CD4-positive, alpha-beta T cell treated with Interleukin-1 beta for 1 hour (primary cell): ENCODE measurements at places on chromosomes 4 and X.
A peak's percentile ranks its signal among the peaks of the same experiment; 100 is the strongest.

- no peak for DNase-seq
Observed at GRCh38 chr4:175703956-175704600, 108.0 kb downstream of the GPM6A start.

DNA sequence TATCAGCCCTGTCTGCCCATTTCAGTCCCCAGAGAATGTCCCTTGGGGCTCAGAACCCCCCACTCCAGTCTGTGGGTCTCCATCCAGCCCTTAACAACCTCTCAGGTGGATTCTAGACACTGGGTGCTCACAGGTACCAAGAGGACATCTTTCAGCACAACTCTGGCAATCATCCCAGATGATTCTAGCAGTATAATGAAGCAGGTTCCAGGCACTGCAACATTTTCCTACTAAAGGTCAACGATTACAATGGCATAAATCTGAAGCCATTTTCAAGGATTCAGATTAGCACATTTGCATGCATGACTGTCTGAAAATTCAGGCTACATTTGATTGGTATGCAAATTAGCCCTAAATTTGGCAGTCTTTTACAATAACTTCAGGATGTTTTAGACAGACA, 10.0 kb downstream of the SLC2A9 start:
- no peak for DNase-seq

GRCh38 chrX:96611619-96612362, 72.9 kb upstream of the DIAPH2 start:
- no peak for DNase-seq

DNA sequence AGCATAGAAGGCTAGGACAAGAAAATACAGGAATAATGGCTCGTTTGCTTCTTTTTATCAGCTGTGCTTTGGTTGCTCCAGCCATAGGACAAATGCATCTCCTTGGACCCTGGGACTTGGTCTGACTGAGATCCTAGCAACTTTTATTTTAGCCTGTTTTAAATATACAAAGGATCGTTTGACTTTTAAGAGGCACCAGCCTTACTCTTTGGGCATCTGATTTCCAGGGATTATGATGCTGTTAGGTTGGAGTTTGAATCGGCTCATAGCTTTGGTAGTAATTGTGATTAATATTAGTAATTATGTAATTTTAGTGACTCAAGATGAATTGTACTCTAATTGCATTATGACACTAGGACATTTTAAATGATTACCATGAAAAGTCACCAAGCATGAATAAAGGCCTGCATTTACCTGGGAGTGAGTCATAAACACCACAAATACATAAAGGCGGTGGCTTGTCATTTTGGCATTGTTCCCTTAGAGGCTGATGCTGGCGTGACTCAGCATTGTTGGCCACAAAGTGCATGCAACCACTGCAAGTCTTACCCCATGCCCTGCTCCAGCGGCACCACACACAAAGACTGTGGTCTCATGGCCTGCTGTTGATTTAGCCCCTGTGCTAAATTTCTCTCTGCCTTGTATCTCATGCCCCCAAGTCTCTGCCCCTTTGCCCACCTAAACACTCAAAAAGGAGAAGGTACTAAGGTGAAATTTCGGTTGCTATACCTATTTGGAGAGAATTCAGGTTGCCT, 12.4 kb downstream of the GPAT3 start:
- peak; percentile 31 for DNase-seq

GRCh38 chr4:185597532-185598188, 62.4 kb upstream of the PDLIM3 start:
- DNase-seq: peak; percentile 65

- DNase-seq: no peak
Observed at GRCh38 chr4:153758136-153758535, 1.7 kb downstream of the RNF175 start.

GRCh38 chr4:32789026-32789608, 2068.9 kb downstream of the PCDH7 start:
- no peak for DNase-seq

DNA sequence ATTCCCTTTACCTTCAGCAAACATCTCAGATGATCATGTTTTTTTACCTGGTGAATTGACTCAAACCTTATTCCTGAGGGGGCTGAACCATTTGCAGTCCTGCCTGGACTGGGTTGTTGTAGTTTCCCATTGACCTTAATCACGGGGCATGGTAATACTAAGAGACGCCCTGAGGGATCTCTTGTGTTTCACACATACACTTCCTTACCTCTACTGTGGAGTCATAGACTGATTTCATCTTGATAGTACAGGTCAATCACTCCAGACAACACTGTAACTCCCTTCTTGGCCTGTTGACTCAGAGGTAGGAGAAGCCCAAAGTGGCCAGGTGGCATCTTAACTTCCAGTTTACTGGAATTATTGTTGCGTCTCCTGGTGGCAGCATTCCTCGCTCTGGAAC, 1064.0 kb upstream of the PCDH10 start:
- DNase-seq: no peak

DNA sequence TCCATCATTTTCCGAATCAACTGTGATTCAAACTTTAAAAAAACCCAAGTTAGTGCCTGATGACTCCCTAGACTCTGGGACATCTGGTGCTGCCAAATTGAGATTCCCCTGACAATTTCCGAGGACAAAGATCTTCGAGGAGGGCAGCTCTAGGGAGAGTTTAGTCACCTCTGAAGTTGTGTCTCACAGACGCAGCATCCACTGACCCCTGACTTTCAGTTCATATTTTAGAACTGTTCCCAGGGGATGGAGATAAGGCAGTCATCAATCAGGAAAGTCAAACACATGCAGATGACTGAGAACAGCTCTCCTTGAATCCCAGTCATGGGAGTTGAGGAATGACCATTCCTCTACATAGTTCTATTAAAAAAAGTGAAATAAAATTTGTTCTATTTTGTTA, 643.9 kb downstream of the TRIML1 start:
- no peak for DNase-seq

DNA sequence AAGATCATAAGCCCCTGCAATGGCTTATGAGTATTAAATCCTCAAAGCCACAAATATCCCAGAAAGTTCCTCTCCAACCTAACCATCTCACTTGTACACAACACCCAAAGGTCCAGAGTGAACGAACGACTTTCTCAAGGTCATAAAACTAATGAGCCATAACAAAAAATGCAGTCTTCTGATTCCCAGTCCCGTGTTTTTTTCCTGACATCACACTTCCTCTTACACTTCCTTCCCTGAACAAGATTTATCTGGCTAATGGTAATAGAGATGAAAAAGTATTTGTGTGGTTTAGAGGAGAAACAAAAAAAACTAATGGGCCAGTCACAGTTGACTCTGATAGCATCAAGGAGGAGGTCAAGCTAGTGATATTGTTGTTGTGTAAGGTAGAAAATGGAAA, 99.5 kb upstream of the KLHL13 start:
- DNase-seq: no peak

- no peak for DNase-seq
Observed at GRCh38 chr4:37994569-37994968, 34.4 kb downstream of the PTTG2 start.

- DNase-seq: no peak
Observed at GRCh38 chrX:131704136-131704695, 160.3 kb downstream of the OR13H1 start.

GRCh38 chr4:10074076-10074766, 42.4 kb downstream of the WDR1 start:
- no peak for DNase-seq

DNA sequence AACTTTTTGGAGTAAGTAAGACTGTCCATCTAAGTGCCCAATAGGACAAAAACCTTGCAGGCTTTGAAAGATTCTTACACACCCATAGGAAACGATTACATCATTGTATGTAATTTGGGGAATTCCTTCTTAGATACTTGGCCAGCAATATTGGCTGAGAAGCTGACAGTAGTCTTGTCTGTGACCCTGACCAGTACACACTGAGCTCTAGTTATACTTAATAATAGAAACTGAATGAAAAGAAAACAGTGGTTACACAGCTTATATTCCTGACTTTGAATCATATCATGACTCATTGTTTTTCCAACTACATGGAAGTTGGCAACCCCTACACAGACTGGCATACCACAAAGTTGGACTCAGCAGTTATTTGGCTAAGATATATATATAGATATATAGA, 7.1 kb upstream of the TLR2 start:
- DNase-seq: no peak

- no peak for DNase-seq
Observed at GRCh38 chrX:110320381-110320987, 2.6 kb upstream of the AMMECR1 start.

DNA sequence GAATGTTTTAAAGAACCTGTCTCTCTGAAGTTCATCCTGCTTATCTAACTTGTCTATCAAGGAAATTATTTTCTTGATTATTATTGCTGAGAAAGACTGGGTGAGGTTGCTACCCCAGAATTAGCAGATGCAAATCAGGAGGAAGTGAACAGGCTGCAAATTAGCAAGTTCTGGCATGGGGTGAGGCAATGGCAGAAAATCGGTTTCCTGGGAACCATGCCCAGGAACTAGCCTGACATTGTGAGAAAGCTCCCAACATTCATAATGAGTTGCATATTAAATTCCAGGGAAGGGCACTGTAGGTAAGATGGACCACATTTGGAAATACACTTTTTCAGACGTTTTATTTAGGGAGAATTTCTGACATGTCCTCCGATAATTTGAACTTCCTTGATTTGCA, 11.6 kb downstream of the ARSF start:
- no peak for DNase-seq

GRCh38 chr4:162837679-162838078, 329.0 kb downstream of the NAF1 start:
- no peak for DNase-seq

GRCh38 chrX:33149085-33149484, 62.3 kb downstream of the DMD start:
- DNase-seq: no peak

DNA sequence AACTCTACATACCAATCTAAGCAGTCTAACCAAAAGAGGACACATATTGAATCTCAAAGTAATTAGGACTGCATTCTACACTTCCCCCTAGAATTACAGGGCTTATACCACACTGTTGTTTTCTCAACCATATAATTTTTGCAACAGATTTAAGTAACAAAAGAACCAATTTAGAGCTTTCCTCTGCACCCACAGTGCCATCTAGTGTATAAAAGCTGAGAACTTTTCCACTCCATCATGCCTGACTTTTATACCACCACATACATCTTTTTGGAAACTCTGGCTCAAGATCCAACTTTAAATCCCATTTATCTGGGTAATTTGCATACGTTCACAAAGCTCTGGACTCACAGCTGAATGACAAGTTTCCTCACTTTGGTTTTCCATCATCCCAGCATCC, 99.5 kb downstream of the EFHC2 start:
- DNase-seq: peak; percentile 41

DNA sequence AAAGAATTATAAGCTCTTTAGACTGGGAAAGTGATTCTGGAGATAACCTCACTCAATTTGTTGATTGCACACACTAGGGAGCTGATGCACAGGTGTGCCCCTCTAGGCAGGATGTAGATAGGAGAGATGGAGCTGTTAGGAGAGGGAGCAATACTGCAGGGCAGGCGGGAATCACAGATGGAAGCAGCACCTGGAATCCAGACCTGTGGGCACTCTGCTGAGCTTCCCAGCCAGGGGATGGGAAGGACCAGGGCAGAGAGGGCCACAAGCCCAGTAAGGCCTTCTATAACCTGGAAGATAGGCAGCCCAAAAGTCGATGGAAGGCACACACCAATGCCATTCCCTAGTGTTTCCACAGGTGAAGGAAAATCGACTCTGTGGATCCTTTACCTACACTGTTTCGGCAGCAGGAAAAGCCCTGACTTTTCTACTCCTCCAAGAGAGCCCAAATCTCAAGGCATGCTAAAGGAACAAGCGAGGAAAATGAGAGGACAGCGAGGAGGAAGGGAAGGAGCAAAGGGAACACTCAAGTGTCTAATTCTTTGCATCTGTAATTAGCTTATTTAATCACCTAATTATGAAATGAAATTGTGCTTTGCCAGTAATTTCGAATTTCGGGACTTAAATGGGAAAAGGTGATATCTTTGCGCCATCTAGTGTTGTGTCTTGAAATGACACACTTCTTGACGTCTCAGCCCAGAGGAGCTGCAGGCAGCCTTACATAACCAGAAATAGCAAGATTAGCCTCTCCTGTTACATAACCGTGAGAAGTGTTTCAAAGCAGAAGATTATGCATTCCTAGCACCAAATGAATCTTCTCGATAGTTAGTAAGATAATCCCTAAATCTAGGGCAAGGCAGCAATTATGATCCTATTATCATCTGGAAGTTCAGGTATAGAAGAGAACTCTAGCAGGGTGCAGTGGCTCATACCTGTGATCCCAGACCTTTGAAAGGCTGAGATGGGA, 31.0 kb upstream of the TLR3 start:
- peak; percentile 22 for DNase-seq

- DNase-seq: no peak
Observed at GRCh38 chr4:20084488-20084887, 167.2 kb upstream of the SLIT2 start.

GRCh38 chr4:88219099-88219498, 60.7 kb upstream of the ABCG2 start:
- peak; percentile 62 for DNase-seq

DNA sequence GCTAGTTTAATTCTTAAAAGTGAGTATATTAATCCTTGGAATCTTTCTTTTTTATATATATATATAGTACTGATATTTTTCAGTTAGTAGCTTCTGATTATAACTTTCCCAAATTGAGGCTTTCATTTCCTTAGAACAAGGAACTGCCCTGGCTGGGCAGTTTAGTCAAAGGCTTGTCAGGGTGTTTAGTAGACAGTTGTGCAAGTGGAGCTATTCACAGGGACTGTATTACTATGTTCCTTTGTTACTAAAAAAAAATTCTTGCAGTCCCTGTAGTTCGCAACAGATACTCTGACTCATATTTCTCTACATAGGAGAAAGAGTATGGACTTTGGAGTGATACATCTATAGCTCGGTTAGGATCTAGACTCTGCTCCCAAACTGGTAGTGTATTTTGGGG, 20.8 kb downstream of the USO1 start:
- DNase-seq: no peak

DNA sequence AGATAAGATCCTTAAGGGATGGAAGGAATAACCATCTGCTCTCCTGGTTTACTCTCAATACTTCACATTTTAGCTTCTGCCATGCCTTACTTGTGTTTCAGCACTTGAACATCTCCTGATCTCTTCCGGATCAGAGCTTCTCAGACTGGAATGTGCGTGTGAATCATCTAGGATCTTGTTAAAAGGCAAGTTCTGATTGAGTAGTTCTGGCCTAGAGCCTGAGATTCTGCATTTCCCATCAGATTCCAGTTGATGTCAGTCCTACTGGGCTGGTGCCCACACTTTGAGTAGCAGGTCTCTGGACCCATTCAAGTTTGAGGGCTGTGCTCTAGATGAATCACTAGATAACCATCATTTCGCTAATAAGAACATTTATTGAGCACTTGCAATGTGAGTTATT, 20.0 kb downstream of the NDP start:
- DNase-seq: no peak

GRCh38 chrX:25873196-25873595, 264.9 kb upstream of the MAGEB18 start:
- no peak for DNase-seq

GRCh38 chr4:174928174-174928573, 10.0 kb downstream of the ADAM29 start:
- DNase-seq: no peak

DNA sequence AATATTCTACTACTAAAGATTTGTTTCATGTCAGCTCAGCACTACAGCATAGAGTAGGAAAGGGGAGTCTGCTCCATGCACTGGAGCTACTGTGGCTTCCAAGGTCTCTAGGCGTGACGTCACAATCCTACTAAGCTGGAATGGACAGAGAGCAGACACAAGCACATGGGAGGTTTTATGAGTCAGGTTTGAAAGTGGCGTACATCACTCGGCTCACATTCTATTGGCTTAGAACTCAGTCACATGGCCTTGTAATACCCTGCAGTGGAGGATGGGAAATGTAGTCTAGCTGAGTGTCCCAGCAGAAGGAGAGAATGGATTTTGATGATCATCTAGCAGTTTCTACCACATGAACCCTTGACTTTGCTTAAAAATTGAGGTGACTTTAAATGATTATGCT, 624.8 kb upstream of the ATOH1 start:
- DNase-seq: no peak
